ENCODE measurements at places on chromosomes 7 and 10.

DNA sequence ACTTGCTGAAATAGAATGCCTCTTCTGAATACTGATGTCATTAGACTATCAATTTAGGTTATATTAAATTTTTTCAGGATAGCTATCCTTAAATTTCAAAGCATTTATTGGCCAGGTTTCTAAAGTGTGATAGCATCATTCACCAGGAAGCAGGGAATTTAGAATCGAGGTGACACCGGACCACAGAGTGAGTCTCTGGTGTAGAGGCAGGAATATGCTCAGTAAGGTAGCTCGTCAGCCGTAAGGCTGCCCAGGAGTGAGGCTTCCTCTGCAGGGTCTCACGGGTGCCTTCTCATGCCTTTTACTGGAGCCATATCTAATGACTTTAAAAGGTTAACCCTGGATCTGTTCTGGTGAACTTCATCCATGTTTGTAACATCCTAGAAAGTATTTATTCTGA lies 170.8 kb upstream of the KLF14 start:
- DNase-seq, result no peak

GRCh38 chr10:133565441-133566294 lies at the start of gene SYCE1:
Gene SYCE1 (minus strand): TSS chr10:133565583. CDS start chr10:133565529, 54 bp downstream.
- DNase-seq, result no peak

DNA sequence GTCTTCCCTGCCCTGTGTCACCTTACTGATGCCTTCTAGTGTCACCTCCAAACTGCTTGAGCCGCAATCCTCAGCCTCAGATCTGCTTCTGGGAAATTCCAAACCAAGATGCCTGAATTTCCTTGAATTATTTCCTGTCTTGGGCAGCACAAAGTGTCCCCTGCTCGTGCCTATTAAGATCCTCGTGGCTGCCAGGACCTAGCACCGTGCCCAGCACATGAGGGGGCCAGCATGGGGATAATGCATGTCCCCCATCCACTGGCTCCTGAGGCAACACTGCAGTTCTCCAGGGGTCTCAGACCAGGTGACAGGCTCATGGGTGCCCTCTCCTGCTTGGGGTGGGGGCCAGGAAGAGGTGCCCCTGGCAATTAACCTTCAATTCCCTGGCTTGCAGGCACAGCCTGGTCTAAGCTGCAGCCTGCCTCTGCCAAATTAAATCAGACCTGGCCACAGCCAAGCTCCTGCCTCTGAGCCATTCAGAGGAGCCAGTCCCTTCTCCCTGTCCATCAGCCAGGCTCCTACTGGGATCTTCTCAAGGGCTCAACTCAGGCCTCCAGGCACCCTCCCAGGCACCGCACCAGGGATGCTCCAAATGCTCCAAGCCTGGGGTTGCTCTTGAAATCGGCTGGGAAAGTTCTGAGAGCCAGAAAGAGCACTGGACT lies 146.6 kb downstream of the SH3PXD2A start:
- no peak for DNase-seq

- no peak for DNase-seq
Measured at GRCh38 chr7:77209479-77210139, 10.0 kb upstream of the FGL2 start.

- DNase-seq, result no peak
Measured at GRCh38 chr7:17600340-17600752, 301.9 kb downstream of the AHR start.

- DNase-seq, result no peak
Measured at GRCh38 chr7:129203050-129203741, 14.8 kb downstream of the SMO start.

- DNase-seq, result no peak
Measured at GRCh38 chr7:372932-373791, 83.2 kb downstream of the FOXL3 start.

- no peak for DNase-seq
Measured at GRCh38 chr10:4506095-4506494, 319.9 kb upstream of the AKR1E2 start.

GRCh38 chr10:121243609-121244241 lies 354.5 kb downstream of the FGFR2 start:
- no peak for DNase-seq

- no peak for DNase-seq
Measured at GRCh38 chr7:137996386-137996851, 5.5 kb downstream of the CREB3L2 start.

DNA sequence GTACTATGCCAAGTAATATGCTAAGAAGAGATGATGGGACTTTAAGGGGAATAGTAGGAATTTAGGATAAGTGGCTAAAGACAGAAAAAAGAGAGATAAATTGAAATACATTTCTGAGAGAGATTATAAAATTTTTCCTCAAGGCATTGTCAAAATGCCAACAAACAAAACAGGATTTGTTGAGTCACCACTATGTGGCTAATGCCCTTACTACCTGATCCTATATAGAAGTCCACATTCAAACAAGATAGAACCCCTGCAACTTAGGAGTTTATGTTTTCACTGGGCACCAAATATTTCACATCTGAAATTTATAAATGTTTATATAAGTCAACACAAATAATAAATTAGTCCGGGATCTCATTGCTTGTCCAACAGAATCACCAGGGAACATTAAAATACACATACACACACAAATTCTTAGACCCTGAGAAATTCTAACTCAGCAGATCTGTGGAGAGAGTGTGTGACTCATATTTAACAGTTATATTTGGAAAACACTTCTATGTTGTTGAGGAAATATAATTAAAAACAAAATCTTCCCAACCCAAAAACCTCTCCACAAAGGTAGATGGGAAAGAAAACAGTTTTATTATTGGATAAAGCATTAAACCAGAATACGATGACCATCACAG lies 154.3 kb downstream of the PPP1R3A start:
- no peak for DNase-seq

DNA sequence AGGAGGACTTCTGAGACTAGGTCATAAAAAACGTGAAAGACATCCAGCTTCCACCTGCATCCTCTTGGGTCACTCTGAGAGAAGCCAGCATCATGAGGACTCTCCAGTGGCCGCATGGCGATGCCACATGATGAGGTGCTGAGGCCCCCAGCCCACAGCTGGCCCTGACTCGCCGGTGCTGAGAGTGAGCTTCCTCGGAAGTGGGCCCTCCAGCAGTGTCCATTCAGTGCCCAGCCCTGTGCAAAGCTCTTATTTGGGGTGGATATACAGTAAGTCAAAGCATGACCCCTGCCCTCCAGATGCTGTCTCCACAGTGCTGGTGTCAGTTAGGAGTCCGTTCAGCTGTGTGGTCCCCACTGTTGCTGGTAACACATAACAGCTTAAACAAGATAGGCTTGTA lies 93.6 kb upstream of the CHST15 start:
- DNase-seq, result no peak

DNA sequence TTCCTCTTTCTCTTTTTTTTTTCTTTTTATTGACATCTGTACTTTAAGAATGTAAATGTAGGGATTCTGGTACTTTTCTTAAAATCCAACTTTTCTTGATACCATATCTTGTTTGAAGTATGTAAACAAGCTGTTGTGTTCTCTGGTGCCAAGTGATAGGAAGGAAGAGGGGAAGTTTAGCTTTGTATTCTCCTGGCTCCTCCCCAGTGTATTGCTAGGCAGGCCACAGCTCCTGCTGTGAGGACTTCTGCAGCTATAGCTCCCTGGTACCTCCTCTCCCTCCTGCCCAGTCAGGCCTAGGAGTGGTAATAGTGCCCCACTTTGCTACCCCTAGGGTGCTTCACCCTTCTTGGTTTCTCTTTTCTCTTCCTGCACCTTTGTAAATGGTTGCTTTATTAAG lies 45.3 kb upstream of the SP8 start:
- DNase-seq, result no peak

- no peak for DNase-seq
Measured at GRCh38 chr7:95028683-95029082, 121.3 kb downstream of the PPP1R9A start.

GRCh38 chr7:91367812-91368578 lies 103.8 kb downstream of the FZD1 start:
- DNase-seq, result no peak

DNA sequence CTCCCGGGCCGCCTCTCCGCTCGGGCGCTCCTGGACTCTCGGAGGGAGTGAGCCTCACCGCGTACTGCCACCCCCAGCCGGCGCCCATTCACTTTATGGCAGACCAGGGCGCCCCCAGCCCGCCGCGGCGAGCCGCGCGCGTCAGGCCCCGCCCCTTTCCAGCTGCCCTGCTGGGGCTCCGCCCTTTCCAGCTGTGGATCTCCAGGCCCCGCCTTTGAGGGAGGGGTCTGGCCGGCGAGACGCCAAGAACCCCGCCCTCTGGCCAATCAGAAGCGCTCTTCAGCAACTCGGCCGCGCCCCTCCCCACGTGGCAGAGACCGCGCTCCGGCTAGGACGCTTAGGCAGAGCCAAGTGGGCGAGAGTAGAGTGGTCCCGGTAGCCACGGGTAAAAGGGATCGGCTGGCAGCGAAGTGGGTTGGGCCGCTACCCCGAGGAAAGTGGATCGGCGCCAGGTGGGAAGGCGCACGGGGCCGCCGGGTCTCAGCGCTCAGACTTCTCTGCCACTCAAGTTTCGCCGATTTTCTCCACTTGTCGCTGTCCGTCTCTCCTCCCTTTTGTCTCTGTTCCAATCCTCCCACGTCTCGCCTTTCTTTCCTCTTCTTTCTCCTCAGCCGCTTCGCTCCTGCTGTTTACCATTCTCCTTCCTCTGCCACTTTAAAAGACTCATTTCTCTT lies at the start of gene PITX3:
PITX3 (minus strand) TSS at position 69 of the 674 bp plus-strand sequence. CDS start 9,432 bp downstream, outside the sequence.
- DNase-seq, result peak; percentile 86

- DNase-seq, result no peak
Measured at GRCh38 chr10:22315455-22316285, 518 bp upstream of the COMMD3 start.

DNA sequence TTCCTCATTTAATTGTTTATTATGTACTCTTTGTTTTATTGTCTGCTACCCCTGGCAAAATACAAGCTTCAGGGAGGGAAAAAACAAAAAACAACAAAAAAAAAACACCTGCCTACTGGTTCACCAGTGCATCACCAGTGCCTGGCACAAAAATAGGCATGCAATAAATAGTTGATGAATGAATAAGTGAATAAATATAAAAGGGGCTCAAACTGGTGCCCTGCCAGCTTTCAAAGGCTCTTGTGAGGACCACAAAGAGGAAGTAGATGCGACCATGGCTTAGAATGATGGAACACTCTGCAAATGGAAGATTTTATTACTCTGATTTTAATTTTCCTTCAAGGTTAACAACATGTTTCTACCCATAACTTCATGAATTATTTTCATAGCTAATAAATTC lies 213.0 kb upstream of the INHBA start:
- DNase-seq, result no peak

- no peak for DNase-seq
Measured at GRCh38 chr10:62373639-62373994, 552 bp upstream of the ZNF365 start.

DNA sequence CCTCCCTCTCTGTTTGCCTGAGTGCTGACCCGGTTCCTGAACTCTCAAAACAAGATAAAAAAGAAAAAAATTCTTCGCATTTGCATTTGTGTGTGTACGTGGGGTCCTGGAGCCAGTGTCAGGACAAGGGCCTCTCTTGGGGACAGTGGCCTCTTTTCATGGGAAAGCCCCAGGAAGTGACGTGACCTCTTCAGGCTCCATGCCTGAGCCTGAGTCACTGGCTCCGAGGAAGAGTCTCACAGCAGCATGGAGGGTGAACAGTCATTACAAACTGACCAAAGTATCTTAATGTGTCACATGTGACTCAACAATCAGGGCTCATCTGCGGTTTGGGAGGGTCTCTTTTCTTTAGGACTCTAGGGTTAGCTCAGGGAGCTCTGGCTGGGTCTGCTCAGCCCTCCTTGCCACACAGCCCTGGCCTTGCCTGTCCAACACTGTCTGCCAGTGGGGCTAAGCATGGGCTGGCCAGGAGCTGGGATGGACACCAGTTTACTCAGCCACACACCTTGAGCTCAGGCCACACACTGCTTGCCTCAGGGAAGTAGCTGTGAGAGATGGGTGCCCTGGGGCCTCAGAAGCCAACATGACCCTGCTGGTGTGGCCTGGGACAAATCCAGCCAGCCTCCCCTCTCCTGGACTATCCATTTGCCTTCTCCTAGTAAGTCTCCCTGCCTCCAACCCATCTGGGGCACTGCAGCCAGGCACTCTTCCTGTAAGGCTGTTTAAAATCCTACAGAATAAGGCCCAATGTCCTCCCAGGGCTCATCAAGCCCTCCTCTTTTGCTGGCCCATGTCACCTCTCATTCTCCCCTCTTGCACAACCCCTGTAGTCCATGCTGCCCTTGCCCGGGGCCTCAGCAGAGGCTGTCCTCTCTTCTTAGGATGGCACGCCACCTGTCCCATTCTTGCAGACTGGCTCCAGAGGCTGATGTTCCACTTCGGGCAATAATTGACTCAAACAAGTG lies 10.5 kb downstream of the TMEM273 start:
- DNase-seq, result no peak

DNA sequence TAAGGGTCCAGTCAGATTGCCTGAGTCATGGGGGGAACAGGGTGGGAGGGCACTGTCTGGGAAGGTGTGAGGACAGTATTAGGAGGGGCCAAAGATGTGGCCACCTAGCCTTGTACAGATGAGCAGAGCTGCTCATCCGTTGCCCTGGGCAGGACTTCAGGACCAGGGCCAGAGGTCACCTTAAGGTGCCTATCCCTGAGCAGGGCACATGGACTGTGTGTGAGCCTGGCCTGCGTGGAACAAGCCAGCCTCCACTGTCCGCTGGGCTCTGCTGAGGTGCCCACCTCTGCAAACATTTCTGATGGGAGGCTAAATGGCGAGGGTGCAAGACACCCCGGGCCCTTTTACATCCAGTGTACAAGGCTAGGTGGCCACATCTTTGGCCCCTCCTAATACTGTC lies 3.4 kb upstream of the OPN1SW start:
- no peak for DNase-seq

GRCh38 chr10:114821293-114821914 lies at the start of gene FHIP2A:
Gene FHIP2A (plus strand): TSS chr10:114821780. CDS start chr10:114822079, 299 bp downstream.
- peak; percentile 76 for DNase-seq

DNA sequence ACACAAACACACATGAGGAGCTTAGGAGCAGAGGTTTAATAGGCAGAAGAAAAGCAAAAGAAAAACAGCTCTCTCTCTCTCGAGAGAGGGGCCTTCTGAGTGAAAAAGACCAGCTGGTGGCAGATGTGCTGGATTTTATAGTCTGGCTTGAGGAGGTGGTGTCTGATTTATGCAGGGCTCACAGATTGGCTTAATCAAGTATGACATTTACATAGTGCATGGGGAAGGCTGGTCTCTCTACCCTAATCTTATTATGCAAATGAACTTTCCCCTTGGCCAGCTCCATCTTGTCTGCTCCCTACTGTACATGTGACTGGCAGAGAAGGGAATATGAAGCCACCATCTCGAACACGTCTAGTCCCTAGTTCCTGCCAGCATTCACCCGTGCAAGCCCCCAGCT lies 219.5 kb upstream of the ZNF804B start:
- DNase-seq, result no peak

Measured in T follicular helper cell (primary cell).